Stimulated activated CD8-positive, alpha-beta memory T cell treated with anti-CD3 and anti-CD28 coated beads, Interleukin-2, amount 100 ng/mL, for 1 hour (primary cell): ENCODE measurements at places on chromosomes 1 and 21.

DNA sequence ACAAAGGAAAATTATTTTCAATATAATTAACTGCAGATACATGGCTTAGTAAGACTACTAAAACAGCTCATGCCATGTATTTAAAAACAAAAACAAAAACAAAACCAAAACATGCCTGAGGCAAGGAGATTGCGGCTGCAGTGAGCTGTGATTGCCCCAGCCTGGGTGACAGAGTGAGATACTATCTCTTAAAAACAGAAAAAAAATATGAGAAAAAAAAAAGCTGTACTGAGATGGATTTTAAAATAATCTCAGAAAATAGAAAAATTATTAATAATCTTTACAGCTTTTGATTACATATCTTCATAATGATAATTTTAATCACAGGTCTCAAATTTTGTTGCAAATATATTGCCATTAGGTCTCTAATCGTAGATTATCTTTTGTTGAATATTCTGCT lies 24.0 kb upstream of the LIN9 start:
- no peak for DNase-seq

- no peak for DNase-seq
These were observed 15.2 kb downstream of the PLA2G2F start for GRCh38 chr1:20154301-20154831.

DNA sequence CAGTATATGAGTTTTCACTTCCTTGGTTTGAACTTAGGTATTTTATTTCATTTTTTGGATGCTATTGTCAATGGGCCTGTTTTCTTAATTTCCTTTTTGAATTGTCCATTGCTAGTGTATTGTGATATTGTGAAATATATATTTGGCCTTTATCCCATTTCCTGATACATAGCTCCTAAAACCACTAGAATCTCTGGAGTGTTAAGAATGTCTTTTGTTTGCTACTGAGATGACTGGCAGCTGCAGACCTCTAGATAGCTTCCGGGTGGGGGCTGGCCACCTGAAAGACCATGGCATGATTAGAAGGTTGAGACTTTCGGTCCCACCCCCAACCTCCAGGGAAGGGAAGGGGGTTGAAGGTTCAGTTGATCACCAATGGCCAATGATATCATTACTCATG lies 245.4 kb downstream of the KCNJ6 start:
- DNase-seq, result no peak

DNA sequence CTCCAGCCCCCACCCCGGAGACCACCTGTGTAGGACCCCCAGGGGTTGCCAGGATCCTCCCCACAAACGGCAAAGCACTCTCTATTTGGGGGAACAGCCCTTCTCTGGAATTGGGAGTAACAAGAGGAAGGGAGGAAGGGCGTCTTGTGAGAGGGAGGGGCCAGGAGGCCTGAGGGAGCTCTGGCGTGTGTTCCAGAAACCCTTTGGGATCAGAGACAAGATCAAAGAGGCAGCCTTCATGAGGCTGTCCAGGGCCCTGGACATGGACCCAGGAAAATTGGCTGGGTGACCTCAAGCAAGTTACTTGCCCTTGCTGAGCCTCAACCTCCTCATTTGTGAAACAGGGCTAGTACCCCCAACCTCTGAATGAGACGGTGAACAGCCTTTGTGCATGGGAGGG lies 18.1 kb upstream of the ECE1 start:
- DNase-seq, result no peak

GRCh38 chr21:30881480-30881879 lies at the start of gene KRTAP11-1:
TSS of gene KRTAP11-1 (minus strand) at chr21:30881580. CDS start at chr21:30881524, 56 bp downstream.
- DNase-seq, result no peak
